ENCODE measurements at places on chromosomes 16 and 17.
A peak's percentile ranks its signal among the peaks of the same experiment; 100 is the strongest.

DNA sequence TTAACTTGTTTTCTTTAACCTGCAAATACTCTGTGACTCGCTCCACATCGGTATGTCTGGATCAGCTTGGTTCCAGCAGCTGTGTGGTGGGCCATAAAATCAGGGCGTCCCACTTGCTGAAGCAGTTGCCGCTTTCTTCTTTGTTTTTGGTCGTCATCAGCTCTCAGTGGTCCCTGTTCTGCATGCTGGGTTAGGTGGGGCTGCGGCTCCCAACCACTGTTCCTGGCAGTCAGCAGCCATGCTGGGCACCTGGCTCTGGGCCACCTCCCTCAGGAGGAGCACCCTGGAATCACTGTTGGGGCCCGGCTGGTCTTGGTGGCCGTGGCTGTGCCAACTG lies 23.0 kb downstream of the MGRN1 start:
- no peak for DNase-seq

DNA sequence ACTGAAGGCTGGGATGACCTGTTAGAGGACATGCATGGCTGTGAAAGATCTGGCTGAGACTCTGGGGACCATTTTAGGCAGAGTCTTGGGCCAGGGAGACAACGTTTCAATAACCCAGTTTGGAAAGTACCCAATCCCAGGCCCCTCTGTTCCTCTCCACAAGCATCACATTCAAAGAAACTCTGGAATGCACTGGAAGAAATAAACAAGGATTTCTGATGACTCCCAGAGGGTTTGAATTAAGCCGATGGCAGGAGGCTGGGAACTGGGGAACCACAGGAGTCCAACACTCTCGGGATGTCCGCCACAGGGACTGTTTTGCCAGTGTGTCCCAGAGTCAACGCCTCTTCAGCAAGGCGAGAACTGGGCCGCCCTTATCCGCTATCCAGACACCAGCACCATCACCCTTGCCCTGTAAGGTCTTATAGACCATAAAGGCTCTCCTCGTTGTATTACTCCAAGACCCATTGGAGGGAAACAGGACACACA lies 3.3 kb downstream of the PMP22 start:
- DNase-seq: no peak

DNA sequence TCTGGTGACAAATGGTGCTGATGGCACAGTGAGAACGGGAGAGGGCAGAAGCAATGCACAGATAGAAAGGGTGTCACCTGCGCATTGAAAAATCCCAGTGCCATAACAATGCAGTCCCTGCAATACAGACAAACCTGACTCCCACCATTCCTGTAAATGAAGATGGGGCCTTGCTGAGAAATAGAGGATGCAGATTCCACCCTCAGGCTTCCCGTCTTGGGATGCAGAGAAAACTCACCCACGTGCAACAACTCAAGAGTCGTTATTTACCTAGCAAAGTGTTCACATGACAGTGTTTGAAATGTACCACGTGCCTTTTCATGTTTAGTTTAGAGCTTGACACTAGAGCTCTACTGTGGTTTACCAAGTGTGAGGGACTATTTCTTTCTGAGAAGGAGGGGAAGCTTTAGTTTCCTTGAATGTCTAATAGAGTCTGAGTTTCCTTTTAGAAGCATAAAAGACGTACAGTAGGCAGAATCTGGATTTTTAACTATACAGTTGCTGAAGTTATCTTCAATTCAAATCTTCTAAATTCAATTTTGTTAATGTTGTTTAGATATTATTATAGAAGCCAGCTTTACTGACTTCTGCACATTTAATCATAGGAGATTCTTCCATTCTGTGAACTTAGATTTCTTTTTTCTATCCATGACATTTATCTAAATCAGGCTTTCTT lies 35.6 kb downstream of the WWOX start:
- peak; percentile 2 for DNase-seq

DNA sequence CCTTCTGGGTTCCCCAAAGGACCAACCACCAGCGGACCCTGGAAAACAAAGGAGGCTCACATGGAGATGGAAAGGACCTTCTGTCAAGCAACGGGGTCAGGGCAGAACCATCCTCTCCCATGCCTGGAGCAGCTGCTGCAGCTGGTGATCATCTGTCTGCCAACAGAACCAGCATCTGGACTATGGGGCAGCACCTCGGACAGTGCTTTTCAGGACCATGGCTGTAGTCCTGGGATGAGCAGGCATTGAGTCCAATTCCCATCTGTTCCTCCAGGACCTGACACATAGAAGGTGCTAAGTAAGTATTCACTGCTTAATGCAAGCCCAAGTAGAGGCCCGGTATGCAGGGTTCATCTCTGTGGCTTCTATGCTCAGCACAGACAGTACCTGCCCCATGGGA lies 304.7 kb downstream of the XYLT1 start:
- DNase-seq: no peak

DNA sequence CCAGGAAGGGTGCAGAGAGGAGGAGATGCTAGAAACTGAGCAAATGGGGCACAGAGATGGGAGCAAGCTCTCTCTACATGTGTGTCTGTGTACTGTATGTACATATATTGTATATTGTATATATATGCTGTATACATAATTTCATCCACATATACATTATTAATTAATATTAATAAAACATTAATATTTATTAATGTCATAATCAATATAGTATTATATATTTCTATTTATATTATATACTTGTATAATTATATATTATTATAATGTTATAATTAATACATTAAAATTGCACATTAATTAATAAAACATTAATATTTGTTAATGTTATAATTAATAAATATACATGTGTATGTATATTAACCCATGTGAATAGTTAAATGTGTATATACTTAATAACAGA lies 31.5 kb upstream of the FOXF1 start:
- no peak for DNase-seq

DNA sequence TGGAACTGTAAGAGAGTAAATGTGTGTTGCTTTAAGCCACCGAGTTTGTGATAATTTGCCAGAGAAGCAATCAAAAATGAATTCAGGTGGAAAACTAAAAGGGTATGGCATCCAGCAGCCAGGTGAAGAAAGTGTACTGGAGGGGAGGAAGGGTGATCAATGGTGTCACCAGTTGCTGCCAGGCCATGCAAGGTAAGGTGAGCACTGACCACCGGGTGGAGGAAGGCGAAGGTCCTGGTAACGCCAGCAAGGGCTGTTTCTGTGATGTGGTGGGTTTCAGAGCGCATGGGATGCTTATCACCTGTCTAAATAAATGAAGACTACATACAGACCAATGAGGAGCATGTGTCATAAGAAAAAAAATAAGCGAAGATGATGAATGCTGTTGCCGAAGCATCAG lies 6.9 kb downstream of the FA2H start:
- DNase-seq: no peak

- no peak for DNase-seq
Measured at GRCh38 chr17:2084036-2084765, 29.3 kb downstream of the HIC1 start.

DNA sequence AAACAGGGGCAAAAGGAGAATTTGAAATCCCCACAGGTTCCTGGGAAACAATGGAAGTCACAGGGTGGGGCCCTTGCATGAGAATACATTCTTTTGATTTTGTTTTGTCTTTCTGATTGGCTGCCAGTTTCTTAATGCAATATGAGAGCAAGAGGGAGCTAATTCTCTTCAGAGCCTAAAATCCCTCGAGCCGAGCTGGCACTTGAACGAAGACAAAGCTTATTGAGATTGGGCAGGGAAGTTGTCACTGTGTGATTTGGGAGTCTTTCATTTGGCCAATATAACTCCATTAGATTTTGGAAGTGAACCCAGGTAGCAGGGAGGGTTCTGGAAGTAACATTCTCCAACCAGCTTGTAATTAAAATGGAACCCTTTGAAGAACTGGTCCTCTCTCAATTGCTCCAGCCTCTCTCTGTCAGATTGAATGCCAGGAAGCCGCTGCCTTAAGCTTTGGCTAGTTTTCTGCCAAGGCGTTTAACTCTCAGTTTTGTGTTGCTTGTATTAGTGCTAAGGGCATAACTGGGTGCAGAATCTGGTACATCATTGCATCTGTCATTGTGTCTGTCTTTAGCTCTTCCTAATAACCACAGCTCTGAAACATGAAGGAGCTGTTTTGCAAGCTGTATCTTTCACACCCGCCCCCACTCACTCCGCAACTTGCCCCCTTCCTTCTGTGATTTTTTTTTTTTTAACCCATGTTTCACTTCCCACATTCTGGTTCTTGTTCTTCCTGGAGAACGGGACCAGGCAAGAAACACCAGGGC lies 272.0 kb downstream of the MAF start:
- DNase-seq: no peak

DNA sequence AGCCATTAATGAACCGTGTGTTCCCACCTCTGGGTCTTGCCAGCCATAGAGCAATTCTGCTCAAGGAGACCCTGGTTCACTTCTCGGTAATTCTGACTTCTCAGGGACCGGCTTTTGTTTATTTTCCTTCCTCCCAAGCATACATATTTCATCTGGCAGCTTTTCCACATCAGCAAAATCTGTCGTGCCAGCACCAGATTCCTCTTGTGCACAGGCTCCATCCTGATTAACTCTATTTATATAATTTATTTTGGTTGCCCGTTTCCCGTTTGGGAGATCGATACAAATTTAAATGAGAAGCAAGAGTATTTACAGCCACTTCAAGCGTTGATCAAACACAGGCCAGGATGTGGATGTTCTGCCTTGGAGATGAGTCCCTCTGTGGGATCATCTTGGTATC lies 161.9 kb upstream of the XYLT1 start:
- DNase-seq: no peak

GRCh38 chr17:6681176-6681575 lies 29.6 kb downstream of the C17orf100 start:
- no peak for DNase-seq

GRCh38 chr16:47150067-47150466 lies 6.3 kb upstream of the NETO2 start:
- DNase-seq: no peak

DNA sequence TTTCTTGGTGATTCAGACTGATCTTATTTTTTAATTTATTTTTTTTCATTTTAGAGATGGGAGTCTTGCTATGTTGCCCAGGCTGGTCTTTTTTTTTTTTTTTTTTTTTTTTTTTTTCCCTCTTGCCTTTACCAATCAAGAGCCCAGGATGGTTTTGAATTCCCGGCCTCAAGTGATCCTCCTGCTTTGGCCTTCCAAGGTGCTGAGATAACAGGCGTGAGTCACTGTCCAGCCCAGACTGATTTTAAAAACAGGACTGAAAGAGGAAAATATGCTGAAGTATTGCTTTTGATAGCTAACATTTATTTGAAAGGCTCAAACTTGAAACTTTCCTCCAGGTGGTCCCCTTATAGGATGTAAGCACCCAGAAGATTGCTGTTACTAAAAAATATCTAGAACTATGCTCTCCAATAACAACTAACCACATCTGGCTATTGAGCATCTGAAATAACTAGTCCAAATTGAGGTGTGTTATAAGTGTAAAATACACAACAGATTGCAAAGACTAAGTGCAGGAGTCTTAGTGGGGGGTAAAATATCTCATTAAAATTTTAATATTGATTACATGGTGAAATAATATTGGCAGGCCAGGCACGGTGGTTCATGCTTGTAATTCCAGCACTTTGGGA lies 15.8 kb upstream of the BRIP1 start:
- DNase-seq: no peak

GRCh38 chr17:39618246-39618913 lies 8.4 kb upstream of the PPP1R1B start:
- DNase-seq: no peak

GRCh38 chr17:58337600-58338453 lies 9.2 kb upstream of the TSPOAP1 start:
- no peak for DNase-seq

GRCh38 chr17:19646788-19647696 lies 1.5 kb upstream of the ALDH3A2 start:
- DNase-seq: no peak

GRCh38 chr16:16144416-16144815 lies 78.9 kb downstream of the ABCC6 start:
- DNase-seq: no peak

- no peak for DNase-seq
Measured at GRCh38 chr17:43800736-43801135, 20.5 kb downstream of the CFAP97D1 start.

- no peak for DNase-seq
Measured at GRCh38 chr17:61556224-61557188, 34.5 kb downstream of the NACA2 start.

GRCh38 chr16:58789351-58789750 lies 55.2 kb upstream of the GOT2 start:
- DNase-seq: no peak

DNA sequence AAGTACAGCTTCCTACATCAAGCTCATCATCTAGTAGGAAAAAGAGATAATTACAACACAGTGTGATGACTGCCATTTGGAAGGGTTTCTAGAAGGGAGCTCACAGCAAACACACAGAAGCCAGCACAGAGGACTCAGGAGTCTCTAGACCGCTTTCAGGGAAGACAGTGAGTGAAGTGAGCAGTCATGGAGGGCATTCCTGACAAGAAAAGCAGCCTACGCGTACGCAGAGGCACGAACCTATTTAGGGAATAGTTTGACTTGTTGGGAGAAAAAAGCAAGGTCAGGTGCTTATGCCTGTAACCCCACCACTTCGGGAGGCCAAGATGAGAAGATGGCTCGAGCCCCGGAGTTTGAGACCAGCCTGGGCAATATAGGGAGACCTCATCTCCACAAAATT lies 8.4 kb upstream of the HASPIN start:
- DNase-seq: no peak

- DNase-seq: peak; percentile 82
Measured at GRCh38 chr17:27381007-27381501, 75.2 kb upstream of the KSR1 start.

GRCh38 chr17:35423761-35424160 lies 8.5 kb downstream of the SLFN12 start:
- no peak for DNase-seq

- DNase-seq: peak; percentile 53
Measured at GRCh38 chr17:28570716-28571360, 486 bp downstream of the PIGS start.

DNA sequence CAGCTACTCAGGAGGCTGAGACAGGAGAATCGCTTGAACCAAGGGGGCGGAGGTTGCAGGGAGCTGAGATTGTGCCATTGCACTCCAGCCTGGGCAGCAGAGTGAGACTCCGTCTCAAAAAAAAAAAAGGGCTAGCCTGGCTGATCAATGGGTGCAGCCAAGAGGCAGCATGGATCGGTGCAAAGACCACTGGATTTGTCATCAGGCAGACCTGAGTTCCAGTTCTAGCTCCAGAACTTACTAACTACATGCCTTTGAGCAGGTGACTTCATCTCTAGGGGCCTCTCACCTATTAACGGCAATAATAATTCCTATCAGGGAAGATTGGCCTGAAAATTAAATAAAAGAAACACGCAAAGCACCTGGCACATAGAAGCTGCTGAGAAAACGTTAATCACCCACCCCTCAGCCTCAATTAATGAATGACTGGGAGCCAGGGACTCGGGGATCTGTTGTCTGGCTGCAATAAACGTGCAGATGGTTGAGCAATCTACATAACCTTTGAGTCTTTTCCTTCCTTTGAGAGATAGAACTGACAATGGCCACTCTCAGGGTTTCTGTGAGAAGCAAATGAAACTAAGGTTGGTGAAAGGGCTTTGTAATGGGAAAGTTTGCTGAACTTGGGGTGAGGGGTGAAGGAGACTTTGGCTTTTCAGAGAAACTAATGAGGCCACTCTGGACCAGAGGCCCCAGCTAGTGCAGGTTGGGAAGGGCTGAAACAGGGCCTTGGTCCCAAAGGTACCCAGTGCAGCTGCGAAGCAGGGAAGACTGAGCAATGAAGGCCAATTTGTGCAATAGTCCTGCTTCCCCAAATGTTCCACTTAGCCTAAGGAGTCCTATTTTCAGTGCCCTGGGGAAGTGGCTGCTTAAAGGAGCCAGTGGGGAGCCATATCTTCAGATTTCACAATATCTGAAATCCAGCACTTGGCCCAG lies 7.6 kb downstream of the SEZ6L2 start:
- no peak for DNase-seq
